Activated CD8-positive, alpha-beta T cell treated with anti-CD3 and anti-CD28 coated beads, Interleukin-2, amount 10 ng/mL, durations not matched to agents 7 days and 5 days (primary cell): ENCODE measurements at places on chromosomes 12 and 14. TPM values are rescaled to one million over a fixed set of nuclear protein-coding genes. Genes with fewer than 3 reads are reported as not detected.
A peak's percentile ranks its signal among the peaks of the same experiment; 100 is the strongest.

GRCh38 chr12:9710584-9711375 is 22.1 kb downstream of the CLECL1 start:
- DNase-seq, result no peak

DNA sequence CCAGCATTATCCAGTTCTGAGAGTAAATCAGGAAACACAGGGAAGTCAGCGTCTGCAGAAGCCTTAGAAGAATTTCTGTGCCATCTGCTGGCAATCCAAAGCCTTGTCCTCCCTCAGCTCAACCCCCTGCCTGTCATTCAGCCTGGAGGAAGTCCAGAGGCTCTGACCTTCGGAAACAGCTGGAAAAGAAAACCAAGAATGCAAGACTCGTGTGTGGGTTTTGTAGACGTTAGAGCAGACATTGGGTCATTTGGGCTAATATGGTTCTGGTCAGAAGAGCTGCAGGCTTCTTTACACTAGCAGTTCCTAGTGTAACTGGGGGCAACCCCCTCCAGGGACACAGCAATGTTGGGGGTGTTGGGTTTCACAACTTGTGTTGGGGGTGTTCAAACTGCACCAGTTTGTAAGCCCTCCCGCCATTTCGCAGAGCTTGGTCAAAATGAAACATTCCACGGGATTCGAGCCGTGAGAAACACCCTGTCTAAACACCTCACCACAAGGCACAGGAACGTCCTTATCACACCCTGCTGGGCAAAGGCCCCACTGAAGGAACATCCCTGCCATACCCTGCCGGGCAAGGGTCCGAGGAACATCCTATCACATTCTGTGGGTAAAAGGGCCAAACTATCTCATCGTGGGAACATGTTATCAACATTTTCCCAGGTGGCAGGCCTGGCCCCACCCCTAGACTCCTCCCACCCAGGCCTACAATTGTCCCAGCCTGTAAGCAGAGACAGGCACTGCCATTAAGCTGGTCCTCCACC is 21.0 kb upstream of the SERPINA4 start:
- DNase-seq, result no peak

- peak; percentile 80 for DNase-seq
Measured at GRCh38 chr14:105859717-105860614, 333.6 kb downstream of the TMEM121 start.

Gene LIN7A
- total RNA-seq, result not detected

- DNase-seq, result peak; percentile 81
Measured at GRCh38 chr12:122067966-122068365, 10.6 kb upstream of the MLXIP start.

Gene RNASE3
- total RNA-seq, result not detected

DNA sequence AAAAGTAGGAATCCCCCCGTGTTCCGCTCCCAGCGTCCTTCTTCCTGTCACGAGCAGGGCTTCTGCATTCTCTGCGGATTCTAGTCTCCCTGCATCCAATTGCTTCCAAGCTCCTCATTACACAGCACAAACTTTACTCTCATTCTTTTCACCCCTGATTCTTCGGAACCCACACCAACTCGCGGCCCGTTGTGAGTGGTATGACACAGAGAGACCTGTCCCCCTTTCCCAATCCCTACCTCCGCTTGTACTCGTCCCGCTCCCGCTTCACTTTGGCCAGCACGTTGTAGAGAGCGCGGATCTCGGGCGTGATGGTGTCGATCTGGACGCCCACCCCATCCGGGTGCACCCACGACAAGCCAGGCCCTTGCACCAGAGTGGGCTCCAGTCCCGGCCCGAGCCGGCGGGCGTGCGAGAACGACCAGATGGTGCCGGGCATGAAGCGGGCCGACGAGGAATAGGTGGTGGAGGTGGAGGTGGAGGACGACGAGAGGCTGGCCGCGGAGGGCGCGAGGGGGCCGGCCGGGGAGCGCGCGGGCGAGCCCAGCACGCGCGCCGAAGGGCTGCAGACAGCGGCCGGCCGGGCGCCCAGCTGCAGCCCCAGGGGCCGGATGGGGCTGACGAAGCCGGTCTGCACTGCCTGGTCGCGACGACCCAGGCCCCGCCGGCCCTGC is 687 bp downstream of the IFFO1 start:
- DNase-seq, result no peak

Gene TAS2R8
- total RNA-seq, result not detected

DNA sequence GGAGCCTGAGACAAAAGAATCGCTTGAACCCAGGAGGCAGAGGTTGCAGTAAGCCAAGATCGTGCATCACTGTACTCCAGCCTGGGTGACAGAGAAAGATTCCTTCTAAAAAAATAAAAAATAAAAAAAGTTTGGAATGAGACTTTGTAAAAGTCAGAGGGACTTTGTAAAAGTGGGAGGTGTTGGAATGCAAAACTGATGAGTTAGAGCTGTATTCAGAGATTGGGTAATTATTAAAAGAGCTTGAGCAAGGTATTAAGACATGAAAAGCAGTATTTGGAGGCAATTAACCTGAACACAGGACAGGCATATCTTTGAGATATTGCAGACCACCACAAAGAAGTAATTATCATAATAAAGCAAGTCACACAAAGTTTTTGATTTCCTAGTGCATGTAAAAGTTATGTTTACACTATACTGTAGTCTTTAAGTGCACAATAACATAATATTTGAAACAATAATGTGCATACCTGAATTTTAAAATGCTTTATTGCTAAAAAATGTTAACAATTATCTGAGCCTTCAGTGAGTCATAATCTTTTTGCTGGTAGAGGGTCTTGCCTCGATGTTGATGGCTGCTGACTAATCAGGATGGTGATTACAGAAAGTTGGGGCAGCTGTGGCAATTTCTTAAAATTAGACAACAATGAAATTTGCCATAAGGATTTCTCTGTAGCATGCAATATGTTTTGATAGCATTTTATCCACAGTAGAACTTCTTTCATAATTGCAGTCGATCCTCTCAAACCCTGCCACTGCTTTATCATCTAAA is 33.1 kb downstream of the PHLDA1 start:
- no peak for DNase-seq

- DNase-seq, result no peak
Measured at GRCh38 chr12:87344699-87345098, 684.5 kb downstream of the C12orf50 start.

Gene BCL2L14
- 5.7 TPM for total RNA-seq

Gene PRR4
- total RNA-seq, result 2.9 TPM

- DNase-seq, result no peak
Measured at GRCh38 chr12:106018286-106018685, 120.5 kb downstream of the NUAK1 start.

GRCh38 chr12:2851931-2852330 is 4.9 kb downstream of the TEX52 start:
- no peak for DNase-seq

DNA sequence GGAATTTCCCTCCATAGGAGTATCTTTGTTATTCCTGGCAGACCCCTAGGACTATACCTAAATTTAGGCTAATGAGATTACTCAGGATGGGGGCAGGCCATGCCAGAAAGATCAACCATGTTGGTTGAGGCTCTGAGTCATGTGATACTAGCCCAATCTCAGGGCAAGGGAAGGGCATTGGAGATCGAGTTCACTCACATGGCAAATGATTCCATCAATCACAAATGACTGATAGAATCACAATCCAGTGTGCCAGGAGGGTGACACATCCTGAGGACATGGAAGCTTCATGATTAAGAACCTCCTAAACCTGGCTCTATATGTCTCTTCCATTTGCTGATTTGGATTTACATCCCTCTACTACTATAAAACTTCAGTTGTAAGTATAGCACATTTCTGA is 182.3 kb downstream of the NTF3 start:
- no peak for DNase-seq

GRCh38 chr14:91586410-91586809 is 76.3 kb upstream of the PPP4R3A start:
- DNase-seq, result no peak

DNA sequence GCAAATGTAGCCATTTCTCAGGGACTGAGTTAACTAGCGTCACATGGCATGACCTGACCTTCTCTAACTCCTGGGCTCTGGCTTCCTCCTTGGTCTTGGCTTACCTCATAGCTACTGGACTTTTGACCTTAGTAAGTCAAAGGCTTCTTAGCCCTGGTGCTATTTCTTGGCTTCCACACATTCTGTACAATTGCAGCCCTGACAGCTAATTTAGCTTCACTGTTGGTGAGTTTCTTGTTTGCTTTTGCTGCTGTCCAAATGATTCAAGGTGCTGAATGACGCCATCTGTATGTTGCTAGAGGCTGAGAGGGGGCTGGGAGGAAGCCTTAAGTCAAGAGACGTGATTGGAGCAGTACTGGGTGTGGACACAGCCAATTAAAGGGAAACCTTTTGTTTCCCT is 202.7 kb downstream of the PRKD1 start:
- no peak for DNase-seq

Gene ZCCHC8
- total RNA-seq, result 41.3 TPM

Gene POTEM
- total RNA-seq, result not detected

Gene TMEM253
- not detected for total RNA-seq

DNA sequence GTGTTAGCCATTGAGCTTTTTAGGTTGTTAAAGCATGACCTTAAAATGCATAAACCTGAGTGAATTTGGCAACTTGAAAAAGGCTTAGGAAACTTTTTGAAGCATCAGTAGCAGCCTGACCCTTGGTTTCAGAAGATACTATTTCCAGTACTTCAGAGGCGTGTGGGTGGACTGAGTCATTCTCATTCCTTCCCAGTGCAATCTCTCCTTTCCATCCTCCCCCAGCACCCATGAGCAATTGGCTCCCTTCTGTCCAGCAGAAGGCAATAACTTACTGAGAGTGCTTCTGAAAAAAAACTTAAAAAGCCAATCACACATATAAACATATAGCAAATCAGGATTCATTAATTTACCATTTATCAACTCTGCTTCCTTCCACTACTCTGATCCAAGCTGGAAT is 299.3 kb upstream of the STXBP6 start:
- DNase-seq, result no peak

Gene SYNDIG1L
- not detected for total RNA-seq

DNA sequence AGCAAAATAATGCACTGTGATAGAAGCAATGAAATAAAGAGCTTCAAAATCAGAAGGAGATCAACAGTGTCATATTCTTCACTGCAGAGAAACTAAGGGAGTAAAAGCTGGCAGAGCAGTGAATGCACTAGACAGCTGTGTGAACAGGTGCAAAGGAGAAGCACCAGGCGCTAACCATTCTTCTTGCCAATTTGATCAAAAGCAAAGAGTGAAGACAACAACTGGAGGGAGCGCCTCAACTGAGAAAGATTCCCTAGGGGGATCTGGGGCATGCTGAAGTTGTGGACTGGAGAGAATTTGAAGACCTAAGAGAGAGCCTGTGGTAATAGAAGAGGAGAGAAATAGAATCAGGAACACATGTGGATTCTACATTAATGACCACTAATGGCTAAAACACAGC is 50.4 kb upstream of the OVCH1 start:
- DNase-seq, result no peak

DNA sequence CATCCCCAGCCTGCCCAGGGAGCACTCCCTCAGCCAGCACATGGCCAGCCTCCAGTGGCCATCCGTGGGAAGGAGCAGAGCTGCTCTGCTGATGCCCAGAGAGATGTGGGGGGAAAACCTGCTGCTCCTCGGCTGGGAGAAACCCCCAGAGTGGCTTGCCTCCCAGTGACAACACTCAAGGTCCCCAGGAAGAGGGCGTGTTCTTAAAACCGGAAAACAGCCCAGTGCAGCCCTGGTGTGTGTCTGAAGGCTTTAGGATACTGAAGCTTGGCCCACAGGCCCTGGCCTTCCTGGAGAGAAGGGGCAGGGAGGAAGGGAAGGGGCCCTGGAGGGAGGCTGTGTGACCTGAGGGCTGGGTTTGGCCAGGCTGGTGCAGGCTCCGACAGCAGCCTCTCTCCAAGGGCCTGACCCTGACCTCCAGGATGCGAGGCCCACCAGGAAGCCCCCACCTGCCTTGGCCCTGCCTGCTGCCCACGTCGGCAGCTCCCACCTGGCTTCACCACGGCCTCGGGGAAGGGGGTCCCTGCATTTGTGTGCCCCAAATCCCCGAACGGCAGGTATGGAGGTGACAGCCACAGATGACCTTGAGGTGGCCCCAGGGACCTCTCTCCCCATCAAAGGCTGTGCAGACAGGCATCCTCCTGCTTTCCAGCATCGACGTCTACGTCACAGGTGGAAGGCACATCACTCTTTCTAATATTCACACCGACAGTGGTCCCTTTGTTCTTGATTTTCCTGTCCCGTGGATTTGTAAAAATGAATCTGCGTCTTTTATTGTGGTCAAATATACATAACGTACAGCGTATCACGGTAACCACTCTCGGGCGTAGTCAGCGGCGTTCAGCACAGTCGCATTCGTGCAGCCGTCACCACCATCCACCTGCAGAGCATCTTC is 190.0 kb upstream of the C14orf180 start:
- DNase-seq, result peak; percentile 49

DNA sequence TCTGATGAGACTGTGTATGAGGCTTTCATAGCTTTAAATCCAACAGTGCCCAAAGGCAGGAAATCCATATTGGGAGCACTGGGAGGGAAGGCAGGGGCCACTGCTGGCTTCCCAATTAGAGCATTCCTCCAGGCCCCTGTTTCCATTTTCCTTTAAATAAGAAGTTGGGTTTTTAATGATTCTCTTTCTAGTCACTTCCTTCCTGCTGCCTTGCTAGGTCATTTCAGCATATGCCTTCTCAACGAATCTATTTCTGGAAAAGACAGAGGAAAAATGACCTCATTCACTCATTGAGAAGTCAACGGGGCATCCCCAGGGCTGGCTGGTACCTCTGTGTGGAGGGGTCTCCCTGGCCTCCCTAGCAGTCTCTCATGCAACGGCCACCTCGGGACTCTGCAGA is 43.5 kb downstream of the IGF1 start:
- DNase-seq, result no peak

DNA sequence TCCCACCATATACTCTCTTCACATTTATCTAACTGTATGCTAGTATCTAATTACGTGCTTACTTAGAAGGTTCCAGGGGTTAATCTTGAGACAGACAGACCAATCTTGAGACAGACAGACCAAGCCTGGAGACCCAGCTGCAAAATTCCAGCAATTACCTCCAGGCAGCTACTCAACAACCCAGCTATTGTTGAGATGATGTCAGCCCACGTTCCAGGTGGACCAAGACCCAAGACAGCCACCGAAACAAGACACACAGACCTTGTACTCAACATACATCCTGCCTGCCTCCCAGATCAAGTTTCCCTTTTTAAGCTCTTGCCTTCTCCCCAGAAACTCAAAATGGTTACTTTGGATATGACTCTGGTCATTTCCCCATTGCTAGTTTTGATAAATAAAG is 64.9 kb upstream of the VASH1 start:
- peak; percentile 11 for DNase-seq

GRCh38 chr14:25042362-25043299 is 7.3 kb downstream of the STXBP6 start:
- no peak for DNase-seq

DNA sequence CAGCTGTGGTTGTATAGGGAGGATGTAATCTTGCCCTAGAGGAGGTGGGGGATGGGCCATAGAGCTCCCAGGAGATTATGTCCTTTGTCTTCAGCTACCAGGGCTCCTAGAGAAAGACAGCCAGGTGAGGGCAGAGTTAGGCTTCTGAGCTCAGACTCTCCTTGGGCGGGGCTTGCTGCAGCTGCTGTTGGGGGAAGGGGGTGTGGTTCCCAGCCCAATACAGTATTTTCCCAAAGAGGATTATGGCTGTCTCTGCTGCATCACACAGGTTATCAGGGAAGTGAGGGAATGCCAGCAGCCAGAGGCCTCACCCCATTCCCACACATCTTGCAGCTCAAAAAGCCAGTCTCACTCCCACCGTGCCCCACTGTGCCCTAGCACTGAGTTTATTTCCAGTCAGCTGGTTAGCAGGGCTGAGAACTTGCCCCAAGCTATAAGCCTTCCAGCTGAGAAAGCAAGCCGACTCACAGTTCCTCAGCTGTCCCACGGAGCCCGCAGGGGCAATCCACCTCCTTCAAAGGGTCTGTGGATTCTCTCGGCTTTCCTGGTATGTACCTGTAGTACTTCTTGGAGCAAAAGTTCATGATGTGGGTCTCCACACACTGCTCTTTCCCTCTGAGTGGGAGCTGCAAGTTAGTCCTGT is 217.3 kb upstream of the CPNE8 start:
- no peak for DNase-seq

Gene CCDC175
- not detected for total RNA-seq
